Activated CD8-positive, alpha-beta memory T cell treated with anti-CD3 and anti-CD28 coated beads for 4 hours (primary cell): ENCODE measurements at places on chromosomes 5 and 9.
A peak's percentile ranks its signal among the peaks of the same experiment; 100 is the strongest.

DNA sequence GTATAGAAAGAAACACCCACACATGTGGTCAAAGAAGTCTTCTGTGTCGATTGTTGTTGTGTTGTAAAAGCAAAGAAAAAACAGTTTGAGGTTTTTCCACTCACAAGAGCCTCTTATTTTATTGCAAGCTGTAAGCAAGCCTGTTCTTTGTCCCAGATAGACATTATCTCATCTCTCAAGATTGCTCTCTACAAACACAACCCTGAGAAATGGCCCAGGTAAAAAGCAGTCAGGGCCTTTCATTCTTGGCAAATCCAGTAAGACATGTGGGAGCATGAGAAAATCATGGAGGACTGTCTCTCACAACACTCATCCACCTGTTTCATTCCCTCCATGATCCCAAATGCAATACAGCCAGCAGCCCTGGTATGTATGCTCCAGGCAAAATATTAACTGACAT is 286.6 kb upstream of the POU5F2 start:
- no peak for DNase-seq

GRCh38 chr9:9791611-9792010 is 821.2 kb downstream of the PTPRD start:
- no peak for DNase-seq

DNA sequence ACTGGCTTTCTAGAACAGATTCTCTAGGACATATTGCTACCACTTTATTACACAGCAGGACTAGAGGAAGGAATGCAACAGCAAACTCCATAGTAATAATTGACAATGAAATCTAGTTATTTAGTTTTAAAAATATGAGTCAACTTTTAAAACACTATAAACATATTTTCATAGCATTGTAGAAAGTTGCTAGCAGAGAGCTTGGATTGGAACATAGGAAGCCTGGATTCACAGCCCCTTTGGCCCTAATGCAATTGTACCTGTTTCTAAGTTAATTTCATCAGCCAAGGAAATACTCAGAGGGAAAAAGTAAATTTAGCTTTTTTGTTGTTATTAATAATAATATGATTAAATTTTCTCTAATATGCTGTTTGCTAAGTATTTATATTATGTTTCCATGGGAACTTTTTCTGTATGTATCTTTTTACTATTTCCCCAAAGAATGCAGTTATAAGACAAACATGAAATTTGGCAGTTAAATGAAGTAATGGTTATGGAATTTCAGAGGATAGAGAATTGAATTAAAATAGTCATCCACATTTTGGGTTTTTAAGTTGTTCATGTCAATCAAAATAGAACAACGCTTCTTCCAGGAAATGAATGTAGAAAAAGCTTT is 45.6 kb downstream of the VCAN start:
- no peak for DNase-seq

- DNase-seq = peak; percentile 21
Measured at GRCh38 chr5:76403766-76404222, 709 bp downstream of the IQGAP2 start.

- no peak for DNase-seq
Measured at GRCh38 chr5:177099422-177100093, 12.8 kb downstream of the FGFR4 start.

DNA sequence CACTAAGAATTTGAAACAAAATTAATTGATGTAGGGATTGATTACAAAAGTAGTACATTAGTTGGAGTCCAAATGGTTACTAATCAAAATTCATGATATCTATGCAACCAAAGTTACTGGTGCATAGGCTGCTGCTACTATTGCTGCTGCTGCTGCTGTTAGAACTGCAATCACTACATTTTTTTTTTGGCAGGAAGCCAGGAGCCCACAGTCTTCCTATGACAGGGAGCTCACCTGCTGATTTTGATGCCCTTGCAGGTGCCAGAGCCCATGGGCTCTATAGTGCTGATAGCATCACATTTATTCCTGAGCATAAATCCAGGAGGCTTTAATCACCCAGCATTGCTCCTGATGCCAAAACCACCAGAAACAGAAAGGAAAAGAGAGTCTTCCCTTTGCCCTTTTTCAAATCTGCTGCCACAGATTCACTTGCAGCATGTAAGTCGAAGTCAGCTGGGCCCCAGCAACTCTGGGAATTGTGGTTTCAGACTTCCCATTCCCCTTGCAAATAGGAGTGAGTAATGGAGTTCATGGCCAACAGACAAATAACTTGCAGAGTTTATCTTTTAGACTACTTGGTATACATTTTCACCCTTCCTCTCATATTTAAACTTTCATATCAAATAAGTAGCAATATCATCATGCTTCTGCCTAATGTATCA is 17.6 kb downstream of the SLCO6A1 start:
- DNase-seq = no peak

DNA sequence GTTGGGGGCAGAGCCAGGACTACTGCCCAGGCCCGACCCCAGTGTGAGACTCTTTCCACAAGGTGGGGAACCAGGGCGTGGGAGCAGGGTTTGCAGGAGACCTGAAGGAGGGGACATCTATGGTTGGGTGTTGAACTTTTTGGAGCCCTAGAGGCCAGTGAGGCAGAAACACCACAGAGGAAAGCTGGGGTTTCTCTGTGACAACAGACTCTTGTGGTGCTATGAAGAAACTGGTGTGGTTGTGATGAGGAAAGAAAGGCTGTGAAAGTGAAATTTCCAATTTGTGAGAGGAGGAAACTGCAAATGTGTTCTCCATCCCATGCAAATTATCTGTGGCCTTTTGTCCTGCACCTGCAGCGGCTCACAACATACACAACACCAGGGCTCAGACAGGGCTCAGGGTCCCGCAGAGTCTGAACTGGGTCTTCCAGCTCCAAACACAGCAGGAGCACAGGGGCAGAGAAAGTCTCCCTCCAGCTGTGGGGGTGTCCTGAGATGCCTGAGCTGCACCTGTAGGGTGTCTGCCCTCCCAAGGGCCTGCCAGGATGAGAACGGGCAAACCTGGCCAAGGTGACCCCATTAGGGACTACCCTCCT is 51.4 kb upstream of the GRHPR start:
- no peak for DNase-seq

DNA sequence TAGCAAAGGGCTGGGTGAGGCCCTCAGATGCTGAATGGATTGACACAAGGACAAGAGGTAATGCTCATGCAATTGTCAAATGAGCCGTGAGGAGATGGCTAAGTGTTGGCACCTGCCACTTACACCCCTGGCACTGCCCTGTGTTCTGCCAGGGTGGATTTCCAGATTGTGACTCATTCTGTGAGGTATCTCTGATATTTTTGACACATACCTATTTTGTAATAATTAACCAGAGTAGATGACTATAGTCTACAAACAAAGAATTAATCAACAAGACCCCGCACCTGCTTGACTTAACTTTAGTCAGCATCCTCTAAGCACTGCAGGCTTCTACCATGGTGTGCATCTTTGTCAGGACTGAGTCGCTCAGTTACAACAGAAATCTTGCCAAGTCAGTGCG is 200.8 kb downstream of the DIRAS2 start:
- DNase-seq = no peak

DNA sequence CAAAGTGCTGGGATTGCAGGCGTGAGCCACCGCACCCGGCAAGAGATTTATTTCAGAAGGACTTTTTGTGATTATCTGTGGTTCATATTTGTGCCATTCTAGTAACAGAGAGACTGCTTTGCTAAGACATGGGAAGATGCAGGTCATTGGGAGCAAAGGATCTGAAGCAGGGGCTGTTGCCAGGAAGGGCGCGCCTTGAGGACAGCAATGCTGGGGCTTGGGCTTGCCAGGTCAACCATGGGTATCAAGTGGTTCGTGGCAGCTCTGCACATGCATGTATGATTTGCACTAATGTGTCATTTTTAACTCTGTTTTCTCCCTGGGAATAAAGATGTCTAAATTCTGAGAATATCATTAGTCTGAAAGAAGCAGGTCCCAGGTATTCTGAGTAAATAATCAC is 17.0 kb downstream of the ADAMTS2 start:
- no peak for DNase-seq

GRCh38 chr9:123710299-123710698 is 219.6 kb downstream of the DENND1A start:
- no peak for DNase-seq

GRCh38 chr9:133125941-133126696 is 5.1 kb upstream of the RALGDS start:
- DNase-seq = no peak

DNA sequence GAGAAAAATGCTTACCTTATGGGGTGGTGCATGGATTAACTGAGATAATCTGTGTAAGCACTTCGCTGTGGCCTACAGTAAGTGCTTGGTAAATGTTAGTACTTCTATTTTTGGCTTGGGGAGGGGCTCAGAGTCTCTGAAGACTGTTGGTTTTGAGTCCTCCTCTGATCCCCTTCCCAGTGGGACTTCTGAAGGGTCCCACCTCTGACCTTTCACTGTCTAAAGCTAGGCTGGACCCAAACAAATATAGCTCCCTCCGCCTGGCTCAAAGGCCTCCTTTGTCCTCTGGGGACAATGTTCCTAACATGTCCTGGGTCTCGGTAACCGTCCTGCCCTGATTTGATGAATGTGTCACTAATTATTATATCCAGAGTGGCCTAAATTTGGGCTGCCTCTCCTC is 34.8 kb downstream of the CAMK2A start:
- DNase-seq = no peak

- no peak for DNase-seq
Measured at GRCh38 chr9:98132158-98132557, 13.1 kb upstream of the TRIM14 start.

- no peak for DNase-seq
Measured at GRCh38 chr5:111928511-111928910, 171.5 kb upstream of the NREP start.

GRCh38 chr5:107286447-107287098 is 384.2 kb downstream of the EFNA5 start:
- DNase-seq = no peak

- no peak for DNase-seq
Measured at GRCh38 chr9:127162864-127163365, 40.5 kb upstream of the ANGPTL2 start.

- no peak for DNase-seq
Measured at GRCh38 chr5:133696782-133697507, 84.6 kb upstream of the FSTL4 start.

- no peak for DNase-seq
Measured at GRCh38 chr9:88179062-88179521, 40.8 kb upstream of the SPATA31C2 start.

DNA sequence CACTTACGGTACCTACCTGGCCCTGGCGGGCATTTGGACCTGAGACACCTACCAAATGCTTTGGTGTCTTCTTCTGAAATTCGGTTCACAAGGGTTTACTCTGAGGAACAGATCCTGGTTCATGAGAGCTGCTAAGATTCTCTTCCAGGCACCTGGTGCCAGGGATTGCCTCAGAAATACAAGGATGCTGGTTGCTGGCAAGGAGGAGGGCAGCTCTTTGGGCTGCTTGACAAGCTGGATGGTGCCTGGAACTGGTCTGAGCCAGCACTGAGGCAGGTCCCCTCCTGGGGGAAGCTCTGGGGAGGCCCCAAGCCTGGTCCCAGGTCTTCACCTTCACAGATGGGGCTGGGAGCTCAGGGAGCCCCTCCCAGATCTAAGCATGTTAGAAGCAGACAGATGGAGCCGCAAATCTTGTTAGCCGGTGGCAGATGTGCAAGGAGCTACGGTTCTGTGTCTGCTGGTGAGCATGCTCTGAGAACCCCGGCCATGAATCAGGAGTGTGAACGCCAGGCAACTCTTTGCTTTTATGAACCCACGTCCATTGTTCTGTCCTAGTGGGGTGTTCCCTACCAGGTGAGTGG is 16.3 kb downstream of the FABP6 start:
- DNase-seq = no peak

DNA sequence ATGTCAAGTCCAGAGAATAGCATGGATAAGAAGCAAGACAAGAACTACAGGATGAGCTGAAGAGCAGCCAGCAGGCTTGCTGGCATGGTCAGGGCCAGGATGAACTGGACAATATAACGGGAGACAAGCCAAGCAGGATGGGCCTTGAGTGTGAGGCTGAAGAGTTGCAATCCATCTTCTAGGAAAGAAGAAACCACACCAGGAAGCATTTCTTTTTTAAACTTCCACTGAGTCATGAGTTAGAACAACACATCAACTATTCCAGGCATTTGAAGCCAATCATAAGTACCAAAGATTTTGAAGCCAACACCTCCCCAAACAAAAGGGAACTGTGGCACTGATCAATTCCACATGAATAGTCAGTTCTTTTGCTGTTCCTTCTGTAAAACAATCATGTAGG is 27.3 kb downstream of the SLC31A2 start:
- no peak for DNase-seq

GRCh38 chr9:133642708-133643361 is 6.7 kb downstream of the DBH start:
- no peak for DNase-seq

GRCh38 chr9:114363424-114363823 is 24.4 kb downstream of the AKNA start:
- DNase-seq = no peak

GRCh38 chr5:107477492-107477891 is 193.2 kb downstream of the EFNA5 start:
- no peak for DNase-seq

DNA sequence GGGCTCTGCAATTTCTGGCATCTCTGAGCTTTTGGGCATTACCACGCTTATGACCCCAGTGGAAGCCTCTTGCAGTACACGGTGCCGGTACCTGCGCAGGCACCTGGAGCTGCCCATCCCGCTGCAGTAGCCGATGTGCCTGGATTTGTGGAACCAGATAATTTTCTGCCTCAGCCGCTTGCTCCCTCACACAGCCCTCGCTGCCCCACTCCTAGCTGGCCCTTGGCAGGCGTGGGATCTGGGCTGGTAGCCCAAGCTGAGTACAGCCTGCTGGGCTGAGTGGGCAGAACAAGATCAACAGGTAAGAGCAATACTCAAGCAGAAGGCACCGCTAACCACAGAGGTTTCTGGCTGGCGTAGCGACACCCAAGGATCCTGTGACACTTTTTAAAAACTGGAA is 1808.8 kb upstream of the ACO1 start:
- no peak for DNase-seq
